ENCODE measurements at places on chromosomes 4 and X.

DNA sequence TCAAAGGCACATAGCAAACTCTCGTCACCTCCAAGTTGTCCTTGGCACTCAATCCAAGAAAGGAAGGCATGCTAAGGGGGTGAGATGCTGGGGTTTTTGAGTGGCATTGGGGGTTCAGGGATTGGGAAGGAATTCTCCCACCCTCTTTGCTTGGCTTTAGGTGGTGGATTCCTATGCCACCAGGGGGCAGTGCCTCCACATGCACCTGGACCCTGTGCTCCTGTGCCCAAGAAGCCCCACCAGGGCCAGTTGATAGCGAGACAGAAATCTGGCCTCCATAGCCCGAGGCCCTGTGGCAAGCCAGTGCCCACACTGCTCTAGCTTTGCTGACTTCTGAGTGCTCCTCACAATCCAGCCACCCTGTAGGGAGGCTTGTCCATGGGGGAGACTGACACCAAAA is 2.0 kb upstream of the FATE1 start:
- peak; percentile 15 for DNase-seq

GRCh38 chr4:40546969-40547788 is 82.5 kb downstream of the RBM47 start:
- no peak for DNase-seq

GRCh38 chr4:127212701-127213100 is 420.1 kb upstream of the INTU start:
- DNase-seq, result no peak

- DNase-seq, result no peak
These were observed 138.3 kb downstream of the AREG start for GRCh38 chr4:74583089-74583700.

DNA sequence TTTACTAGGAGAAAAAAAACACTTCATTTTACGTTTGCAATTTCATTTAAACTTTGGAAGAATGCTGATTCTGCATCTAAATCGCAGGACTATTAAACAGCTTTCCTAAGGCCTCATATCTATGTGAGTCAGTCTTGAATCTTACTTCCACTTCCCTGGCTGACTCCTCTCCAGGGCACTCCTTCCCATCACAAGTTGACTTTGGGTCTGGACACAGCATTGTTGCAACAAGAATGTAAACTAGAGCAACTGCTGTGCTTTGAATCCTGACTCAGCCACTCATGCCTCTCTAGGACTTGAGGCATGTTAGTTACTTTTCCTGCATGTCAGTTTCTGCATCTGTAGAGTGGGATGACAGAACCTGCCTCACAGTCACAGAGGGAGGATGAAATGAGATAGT is 413.8 kb downstream of the FAT4 start:
- DNase-seq, result no peak

GRCh38 chr4:38456096-38456495 is 207.9 kb upstream of the KLF3 start:
- no peak for DNase-seq

GRCh38 chr4:16315456-16315855 is 89.2 kb upstream of the TAPT1 start:
- no peak for DNase-seq

DNA sequence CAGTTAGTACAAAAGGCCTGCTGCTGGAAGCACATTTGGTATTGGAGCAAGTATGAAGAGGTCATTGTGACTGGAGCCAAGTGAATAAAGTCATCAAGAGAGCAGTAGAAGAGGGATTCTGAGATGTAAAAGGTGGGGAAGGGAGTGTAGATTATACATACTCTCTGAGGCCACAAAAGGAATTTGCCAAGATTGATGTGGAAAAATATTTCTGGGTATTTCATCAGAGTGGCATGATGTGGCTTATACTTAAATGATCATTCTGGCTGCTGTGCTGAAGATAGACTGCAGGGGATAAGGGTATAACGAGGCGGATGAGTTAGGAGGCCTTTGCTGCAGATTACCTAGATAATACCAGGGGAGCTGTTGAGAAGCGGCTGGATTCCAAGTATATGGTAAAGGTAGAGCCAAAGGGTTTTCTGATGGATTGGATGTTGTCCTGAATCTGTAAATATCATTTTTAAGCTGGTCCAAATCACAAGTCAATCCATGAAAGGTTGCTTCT is 231.8 kb upstream of the AGA start:
- DNase-seq, result no peak

DNA sequence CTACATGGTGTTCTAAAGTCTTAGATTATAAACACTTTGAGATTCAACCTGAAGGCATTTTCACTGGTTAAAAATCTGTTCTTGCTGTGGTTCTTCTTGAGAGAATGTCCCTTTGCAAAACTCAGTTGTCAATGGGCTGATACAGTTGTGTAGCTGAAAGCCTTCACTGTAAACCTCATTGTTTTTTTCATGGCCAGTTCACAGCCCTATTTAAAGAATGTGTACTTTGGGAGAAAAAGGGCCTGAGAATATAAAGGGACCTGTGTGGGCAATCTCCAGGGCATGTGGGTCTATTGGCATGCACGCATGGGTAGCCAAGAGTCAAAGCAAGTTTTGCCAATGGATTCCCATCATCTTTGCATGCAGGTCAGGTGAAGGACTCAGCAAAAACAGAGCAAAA is 7.8 kb upstream of the MAP7D3 start:
- no peak for DNase-seq

DNA sequence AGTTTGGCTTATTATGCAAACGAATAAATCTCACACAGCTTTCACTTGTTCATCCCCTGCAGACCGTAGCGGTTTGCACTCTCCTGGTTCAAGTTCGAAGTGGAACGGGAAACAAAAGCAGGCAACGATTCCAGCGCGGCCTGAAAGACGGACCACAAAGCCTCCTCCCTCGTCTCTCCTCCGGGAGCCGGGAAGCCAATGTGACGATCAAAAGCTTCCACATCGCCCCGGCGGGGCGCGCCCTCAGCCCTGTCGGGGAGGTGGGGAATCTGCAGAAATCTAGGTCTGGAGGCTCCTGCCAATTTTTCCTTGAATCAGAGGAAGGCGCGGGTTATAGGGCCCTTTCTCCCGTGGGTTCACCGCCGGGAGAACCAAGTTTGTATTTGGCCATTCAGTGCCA is 16.9 kb upstream of the ZIC3 start:
- no peak for DNase-seq

DNA sequence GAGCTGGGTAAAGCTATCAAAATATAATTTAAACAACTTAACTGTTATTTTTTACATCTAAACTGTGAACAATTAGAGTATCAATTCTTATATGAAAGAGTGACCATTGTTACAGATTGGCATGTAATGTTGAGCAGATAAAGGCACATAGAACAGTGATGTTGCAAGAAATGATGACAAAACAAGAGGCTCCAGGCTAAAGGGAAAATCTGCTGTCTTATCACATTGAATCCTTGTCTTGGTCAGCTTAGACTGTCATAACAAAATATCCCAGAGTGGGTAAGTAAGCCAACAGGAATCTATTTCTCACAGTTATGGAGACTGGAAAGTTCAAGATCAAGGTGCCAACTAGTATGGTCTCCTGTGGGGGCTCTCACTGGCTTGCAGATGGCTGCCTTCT is 154.1 kb upstream of the PPP3CA start:
- DNase-seq, result no peak

DNA sequence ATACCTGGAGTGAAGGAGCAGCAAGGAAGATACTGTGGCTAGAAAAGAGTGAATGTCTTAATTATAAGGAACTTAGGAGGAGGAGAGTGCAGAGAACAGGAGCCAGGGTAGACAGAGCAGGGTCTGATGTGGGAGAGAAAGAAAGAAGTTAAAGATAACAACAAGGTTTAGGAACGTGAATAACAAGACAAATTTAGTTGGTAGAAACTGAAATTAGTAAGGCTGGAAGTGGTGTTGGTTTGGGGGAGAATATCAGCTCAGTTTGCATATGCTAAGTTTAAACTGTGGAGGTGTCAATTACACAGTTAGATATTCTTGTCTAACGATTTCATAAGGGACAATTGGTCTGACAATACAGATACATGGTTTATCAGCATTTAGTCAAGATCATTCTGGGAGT is 1123.7 kb upstream of the PABPC4L start:
- DNase-seq, result no peak

GRCh38 chr4:37389967-37390580 is 145.5 kb downstream of the NWD2 start:
- peak; percentile 28 for DNase-seq

DNA sequence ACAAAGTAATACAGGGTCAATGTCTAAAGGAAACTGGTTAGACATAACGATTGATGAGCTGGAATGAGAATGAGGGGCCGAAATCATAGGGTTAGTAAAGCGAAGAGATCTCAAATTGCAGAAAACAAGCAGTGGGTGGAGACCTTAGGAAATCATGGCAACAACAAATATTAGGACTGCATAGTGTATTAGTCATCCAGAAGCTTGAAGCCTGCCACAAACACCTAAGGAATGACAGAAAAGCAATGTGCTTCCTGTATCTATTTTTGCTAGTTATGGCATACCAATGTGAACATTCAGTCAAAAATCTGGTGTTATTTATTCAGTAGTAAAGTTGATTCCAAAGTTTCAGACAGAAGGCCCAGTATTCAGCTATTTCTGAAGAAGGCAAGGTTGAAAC is 410.9 kb upstream of the CT83 start:
- no peak for DNase-seq

- DNase-seq, result no peak
These were observed 72.7 kb downstream of the SPRY1 start for GRCh38 chr4:123469245-123469644.

DNA sequence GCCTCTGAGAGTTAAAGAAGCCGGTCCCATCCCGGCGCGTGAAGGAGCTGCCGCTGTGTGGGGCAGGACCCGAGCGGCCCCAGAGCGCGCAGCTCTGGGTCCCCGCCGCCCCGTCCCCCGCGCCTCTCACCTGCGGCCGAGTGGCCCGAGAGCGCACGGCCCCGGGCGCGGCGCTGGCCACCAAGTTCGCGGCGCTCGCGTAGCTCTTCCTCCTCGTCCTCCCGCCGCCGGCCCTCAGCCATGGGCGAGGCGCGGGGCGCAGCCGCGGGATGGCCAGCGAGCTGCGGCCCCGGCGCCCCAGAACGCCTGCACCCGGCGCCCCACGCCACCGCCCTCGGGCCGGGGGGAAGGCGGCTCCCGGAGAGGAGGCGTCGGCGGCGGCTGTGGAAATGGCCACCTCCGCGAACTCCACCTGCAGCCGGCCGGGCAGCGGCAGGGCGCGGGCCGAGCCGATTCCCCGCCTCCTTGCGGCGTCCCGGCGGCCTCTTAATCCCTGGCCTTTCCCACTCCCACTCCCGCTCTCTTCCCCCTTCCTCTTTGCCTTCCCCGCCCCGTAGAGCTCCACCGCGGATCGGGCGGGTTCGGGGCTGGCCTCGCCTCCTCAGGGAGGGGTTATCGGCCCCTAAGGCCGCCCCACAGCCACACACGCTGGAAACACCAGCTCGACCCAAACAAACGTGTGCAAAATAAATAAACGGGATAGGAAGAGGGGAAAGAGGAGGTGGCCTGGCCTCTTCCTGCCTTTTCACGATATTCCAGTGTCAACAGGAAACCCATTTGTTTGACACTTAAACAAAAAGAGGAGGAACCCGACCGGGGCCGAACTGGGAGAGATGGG is at the start of gene SH3D19:
Gene SH3D19, minus strand, starts transcription at position 495 of the 838 bp plus-strand sequence. Its CDS starts 253 bp downstream, at position 242.
- peak; percentile 46 for DNase-seq

DNA sequence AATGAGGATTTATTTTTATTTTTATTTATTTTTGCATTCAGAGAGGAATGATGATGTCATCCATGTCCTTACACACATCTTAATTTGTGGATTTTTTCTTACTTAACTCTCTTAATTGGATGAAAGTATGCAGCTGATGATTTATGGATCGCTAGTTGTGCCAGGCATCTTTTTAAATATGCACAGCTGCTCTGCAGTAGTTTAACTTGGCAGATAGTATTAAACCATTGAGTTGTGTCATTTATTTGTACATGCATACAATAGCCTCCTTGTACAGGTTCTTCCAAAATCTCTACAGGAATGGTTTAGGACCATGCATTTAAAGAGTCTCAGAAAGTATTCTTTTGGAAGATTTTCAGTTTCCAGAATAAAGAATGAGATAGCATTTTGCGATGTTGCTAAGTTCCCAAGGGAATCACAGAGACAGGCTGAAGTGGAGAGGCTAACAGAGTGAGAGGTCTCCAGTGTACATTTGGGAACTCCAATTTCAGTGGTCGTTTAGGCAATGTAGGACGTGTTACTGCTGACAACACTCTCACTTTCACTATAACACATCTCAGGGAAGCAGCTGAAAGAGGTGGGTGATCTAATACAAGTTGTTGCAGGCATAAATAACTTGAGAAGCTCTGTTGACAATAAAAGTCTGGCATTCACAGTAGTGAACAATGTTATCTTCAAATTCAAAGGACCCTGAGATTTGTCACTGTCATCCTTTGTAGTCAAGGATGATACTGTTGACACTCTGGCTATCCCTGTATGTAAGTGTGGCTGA is 49.9 kb upstream of the SCRG1 start:
- peak; percentile 17 for DNase-seq

GRCh38 chr4:112031712-112032328 is 113.4 kb upstream of the FAM241A start:
- peak; percentile 17 for DNase-seq

DNA sequence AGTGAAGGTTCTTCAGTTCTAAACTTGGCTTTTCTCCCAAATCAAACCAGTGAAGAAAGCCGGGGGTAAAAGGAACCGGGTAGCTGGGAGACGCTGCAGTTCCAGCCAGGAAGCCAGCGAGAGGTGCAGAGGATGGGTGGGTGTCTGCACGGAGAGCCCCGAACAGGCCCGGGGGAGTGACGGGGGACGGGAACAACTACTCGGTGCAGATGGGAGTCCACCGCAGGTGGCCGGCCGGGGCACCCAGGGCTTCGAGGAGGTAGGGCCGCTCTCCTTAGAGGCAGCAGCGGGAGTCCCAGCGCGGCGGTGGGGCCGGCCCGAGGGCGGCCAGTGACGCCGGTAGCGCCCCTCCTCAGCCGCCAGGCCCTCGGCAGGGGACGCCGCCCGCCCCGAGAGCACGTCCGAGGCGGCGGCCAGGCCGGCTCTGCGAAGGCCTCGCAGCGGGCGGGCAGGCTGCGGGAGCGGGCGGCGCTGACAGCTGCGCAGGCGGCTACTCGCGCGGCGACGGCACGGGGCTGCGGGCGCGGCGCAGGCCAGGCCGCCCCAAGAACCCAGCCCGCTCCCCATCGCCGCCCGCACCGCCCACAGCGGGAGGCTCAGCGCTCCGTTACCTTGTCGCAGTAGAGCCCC is 449 bp downstream of the FBXL5 start:
- DNase-seq, result peak; percentile 50

- no peak for DNase-seq
These were observed 14.6 kb downstream of the SMIM31 start for GRCh38 chr4:164768516-164768915.

DNA sequence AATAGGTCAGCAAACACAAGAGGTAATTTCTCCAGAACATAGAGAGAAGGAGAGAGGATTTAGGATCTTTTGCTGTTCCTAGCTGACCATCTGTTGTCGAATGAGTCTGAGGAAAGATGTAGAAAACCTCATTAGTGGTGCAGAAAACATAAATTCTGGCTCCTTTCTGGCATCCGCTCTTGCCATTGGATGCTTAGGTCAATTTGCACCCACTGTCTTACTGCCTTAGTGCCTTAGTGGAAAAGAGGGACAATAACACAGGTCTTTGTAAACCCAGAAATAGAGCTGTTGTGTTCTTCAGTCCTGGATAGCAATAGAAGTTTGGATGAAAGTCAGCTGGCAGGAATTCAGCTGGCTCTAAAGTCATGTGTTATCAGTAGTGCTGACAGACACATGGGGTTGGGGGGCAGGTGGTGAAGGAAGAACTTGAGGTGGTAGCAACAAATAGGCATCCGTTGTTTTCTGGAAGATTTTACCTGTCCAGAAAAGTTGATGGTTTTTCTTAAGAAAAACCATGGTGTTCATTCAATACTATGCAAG is 78.2 kb downstream of the GLRA2 start:
- DNase-seq, result no peak

- DNase-seq, result no peak
These were observed 501.9 kb downstream of the GABRG1 start for GRCh38 chr4:45621971-45622370.

- peak; percentile 67 for DNase-seq
These were observed 103.5 kb upstream of the NOCT start for GRCh38 chr4:138911909-138912703.
